Endothelial cell of umbilical vein (primary cell): ENCODE measurements at places on chromosomes 2 and 18.
A peak's percentile ranks its signal among the peaks of the same experiment; 100 is the strongest.

GRCh38 chr2:105517814-105518705 lies 119.2 kb upstream of the FHL2 start:
- peak; percentile 21 for DNase-seq

GRCh38 chr2:121099329-121100290 lies 185.4 kb downstream of the TFCP2L1 start:
- DNase-seq: no peak

DNA sequence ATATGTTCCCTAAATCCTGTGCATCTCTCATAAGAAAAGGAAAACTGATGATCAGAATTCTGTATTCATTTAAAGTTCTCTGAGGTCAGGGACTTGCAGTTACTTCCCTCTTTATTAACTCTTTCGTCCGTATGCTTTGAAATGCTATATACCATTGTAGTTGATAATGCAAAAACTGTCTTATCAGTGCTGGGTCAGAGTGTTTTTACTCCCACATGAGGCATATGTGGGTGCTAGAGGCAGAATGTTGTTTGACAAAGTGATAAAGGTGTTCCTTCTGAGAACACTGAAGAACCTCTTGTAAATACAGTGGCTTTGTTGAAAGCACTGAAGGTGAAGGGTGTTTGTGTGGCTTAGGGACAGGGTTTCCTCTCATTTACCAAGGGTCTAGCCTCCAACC lies 136.5 kb upstream of the NFATC1 start:
- DNase-seq: no peak

DNA sequence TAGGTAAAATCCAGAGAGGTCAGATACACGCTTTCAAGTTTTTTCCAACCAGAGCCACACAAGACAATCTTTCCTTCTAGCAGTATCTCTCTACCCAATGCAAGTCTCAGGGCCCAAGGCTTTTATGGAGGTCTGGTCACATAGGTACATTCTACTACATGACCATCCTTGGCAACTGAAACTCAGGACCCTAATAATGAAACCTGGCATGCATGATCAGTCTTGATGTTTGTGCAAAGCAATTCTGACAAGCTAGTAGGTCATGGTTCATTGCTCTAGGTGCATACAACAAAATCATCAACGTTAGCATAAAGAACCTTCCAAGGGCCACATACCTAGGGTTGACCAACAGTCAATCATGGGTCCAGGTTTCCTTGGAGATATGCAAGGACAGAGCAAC lies 33.2 kb upstream of the CCDC88A start:
- DNase-seq: no peak

DNA sequence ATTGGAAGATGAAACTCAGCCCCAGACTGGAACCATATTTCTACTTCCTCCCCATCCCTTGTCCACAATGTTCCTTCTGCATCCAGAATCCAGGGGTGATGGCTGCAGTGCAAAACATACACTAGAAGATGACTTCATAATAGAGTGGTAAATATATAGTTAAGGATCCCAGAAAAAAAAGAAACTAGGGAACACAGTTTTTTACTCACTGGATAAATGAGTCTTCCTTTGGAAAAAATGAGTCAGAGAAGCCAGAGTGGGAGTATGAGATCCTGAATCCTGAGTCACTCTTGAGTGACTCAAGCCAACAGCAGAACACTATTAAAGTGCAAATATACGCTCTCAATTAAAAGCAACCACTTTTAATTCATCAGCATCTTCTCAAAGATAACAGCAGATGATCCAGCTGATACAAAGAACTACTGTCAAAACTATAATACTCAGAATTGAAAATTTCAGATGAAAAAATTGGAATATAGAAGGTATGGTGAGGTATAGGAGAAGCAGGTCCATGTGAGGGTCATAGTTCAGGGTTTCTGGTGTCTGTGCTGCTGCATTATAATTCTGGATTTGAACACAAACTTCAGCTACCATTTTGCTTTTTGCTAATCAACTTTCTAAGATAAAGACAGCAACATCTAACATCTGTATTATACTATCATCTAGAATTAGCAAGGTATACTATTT lies 987.2 kb upstream of the CDH2 start:
- peak; percentile 91 for DNase-seq

- DNase-seq: no peak
Observed at GRCh38 chr2:60888853-60889252, 7.5 kb downstream of the REL start.

DNA sequence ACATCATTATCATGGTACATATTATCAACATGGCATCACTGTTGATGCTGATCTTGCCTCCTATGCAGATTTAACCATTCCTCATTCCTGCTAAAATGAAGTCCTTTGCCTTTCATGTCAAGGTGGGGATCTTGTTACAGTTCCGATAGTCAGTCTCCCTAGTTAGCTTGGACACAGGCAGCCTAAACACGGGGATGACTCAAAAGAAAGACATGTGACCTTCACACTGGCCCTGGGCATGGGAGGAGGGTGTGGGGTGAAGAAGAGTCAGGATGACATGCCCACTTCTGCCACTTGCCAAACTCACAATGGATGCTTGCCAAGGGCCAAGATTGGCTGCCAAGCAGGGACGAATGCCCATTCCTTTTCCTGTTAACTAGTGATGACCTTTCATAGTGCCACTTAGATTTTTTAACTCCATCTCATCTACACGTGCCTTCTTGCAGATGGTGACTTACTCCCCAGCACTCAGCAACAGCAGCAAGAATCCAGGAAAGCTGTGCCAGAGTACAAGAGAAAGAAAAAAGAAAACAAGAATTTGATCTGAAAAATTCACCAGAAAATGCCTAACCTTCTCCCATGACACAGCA lies 13.9 kb upstream of the SLC1A4 start:
- DNase-seq: peak; percentile 27

DNA sequence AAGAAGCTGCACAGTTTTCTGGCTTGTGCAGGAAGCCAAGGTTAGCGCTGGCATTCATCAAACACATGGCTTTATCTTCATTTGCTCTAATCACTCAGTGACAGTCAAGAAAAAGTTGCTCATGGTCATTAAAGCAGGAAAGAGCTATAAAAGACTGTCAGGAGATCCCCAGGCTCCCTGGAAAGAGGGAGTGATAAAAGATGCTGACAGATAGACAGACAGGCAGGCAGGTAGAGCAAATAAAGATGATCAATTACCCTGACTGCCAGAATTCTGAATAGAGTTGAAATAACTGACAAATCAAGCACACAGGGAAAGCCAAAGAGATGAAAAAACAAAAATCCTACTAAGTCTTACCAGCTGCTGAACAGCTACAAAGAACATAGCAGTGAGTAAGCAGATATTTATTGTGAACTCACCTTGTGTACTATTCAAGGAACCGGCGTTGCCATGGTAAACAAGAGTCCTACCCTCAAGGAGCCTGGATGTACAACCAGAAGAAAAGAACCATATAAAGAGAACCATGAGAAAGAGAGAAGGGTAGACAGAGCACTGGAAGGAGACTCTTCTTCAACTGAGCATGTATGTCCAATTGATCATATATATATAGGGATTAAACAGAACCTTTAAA lies 68.0 kb downstream of the RNF152 start:
- no peak for DNase-seq

DNA sequence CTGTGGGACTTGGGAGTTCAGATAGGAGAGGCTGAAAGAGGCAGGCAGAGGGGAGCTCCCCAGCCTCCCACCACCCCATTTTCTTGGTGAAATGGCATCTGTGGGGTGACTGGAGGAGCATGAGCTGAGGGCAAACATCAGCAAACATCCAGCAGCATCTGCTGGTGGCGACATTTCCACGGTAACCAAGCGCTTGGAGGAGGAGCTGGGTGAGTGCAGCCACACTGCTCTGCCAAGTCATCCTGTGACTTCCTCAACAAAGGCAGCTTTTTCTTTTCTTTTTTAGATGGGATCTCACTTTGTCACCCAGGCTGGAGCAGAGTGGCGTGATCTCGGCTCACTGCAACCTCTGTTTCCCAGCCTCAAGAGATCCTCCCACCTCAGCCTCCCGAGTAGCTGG lies 5.6 kb downstream of the TXNL4A start:
- DNase-seq: no peak

GRCh38 chr2:164661349-164661748 lies 40.1 kb upstream of the GRB14 start:
- no peak for DNase-seq

DNA sequence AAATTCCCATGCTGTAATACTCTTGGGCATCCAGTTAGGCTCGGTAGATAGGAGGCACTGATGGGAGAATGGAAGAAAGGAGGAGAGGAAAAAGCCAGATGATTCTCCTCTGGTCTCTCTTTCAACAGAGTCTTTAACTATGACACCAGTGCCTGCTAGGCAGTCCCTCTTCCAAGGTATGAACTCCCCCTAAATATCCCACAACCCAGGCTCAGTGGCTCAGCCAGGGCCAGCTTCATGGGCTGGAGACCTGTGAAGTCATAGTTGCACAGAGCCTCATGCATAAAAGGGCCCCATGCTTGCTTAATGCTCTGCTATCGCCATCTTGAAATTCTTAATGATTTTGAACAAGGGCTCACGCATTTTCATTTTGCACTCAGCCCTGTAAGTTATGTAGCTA lies 869.2 kb upstream of the GCFC2 start:
- no peak for DNase-seq

DNA sequence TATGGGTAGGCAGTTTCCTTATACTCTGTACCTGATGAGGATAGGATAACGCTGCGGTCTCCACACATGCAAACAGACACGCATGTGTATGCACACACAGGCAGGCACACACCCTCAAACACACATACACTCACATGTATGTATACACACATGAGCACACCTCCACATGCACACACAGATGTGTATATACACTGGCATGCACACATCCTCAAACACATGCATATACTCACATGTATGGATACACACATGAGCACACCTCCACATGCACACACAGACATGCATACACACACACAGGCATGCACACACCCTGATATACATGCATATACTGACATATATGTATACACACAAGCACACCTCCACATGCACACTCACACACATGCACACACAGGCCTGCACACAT lies 267.8 kb upstream of the HDAC4 start:
- DNase-seq: no peak

DNA sequence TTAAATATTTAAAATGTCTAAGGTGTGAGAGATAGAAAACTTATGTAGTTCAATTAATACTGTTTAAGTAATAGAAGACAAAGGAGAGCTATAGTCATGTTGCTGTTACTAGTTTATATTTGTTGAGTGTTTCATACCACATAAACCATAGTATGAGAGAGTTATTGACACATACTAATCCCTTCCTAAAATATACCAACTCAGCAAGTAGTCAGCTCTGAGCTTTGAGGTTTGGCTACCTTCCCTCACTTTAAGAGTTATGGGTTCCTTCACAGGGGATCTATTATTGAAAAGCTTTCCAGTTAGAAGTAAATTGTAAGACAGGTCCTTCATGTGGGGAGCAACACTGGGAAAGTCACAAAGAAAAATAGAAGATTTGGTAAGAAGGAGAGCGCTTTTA lies 701.6 kb upstream of the ZEB2 start:
- no peak for DNase-seq

- no peak for DNase-seq
Observed at GRCh38 chr2:9300829-9301453, 94.3 kb downstream of the ASAP2 start.

DNA sequence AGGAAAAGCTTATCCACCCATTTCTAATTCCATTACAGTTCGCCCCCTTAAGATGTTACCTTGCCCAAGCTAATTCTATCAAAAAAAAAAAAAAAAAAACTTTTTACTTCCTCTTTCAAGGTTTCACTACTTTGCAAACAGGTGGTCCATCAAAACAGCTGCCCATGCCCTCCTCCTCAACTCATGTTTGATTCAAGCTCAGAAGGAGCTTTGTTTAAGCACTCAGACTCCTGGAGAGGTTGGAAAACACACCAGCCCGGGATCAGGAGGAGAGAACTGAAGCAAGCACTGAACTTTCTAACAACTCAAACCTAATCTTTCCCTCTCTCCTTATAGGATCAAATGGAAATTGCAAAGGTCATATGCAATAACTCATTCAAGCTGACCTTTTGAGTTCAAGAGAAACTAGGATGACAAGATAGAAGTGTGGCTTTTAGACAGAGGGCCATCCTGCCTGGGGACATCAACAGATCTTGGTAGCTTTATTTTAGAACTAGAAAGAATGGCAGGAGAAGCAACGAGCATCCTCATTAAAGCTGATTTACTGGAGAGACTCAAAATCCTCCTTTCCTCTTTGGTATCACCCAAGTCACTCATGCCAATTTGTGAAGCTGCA lies 28.3 kb upstream of the FZD7 start:
- DNase-seq: no peak

DNA sequence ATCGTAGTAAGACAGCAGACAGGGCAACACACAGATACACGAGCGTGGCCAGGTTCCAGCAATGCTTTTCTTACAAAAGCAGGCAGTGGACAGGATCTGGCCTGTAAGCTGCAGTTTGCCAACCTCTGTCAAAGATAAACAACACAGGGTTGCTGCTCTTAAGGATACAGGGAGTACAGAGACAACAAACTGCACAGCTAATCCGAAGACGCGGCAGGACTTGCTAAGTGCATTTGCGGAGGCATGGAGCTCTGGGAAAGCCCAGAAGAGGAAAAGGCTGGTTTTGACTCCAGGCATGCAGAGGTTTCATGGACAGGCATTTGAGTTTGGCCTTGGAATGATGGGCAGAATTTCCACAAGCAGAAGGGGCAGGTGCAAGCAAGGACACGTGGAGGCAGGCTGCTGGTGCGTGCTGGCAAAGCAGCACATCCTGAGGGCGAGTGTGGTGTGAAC lies 24.4 kb downstream of the SERTAD2 start:
- no peak for DNase-seq

DNA sequence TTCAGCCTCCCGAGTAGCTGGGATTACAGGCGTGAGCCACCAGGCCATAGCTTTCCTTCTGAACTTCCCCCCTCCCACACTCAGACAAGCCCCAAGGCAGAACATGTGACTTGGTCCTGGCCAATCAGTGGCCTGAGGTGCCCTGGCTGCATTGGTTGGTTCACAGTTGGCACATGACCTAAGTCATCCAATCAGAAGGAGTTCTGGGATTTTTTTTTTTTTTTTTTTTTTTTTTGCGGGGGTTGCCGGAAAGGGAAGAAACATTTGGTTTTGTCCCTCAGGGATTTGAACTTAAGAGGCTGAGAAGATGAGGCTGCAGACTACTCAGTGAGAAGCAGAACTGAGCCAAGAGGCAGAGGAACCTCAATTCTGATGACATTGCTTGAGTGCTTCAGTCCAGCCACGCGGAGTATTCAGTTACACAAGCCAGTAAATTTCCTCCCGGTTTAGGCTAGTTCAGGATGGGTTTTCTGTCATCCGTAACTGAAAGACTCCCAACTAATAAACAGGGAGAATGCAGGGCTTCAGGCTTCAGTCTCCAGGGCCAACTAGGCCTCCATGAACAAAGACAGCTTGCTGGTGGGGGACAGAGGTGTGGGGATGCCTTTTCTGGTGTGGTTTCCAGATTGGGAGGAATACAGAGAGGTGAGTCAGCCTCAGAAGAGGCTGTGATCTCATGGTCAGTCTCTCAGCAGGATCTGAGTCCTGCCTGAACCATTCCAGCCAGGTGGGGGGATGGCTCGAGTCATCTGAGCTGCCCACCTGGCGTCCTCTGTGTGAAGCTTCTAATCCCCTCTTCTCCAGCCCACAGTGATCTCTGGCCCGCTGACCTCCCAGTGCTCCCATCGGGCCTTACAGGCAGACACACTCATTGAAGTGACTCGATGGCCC lies 9.2 kb downstream of the PTMA start:
- no peak for DNase-seq

GRCh38 chr2:169080250-169081069 lies 11.1 kb downstream of the DHRS9 start:
- no peak for DNase-seq

- no peak for DNase-seq
Observed at GRCh38 chr18:42654556-42654955, 460.9 kb downstream of the RIT2 start.
